Activated CD8-positive, alpha-beta memory T cell treated with anti-CD3 and anti-CD28 coated beads for 48 hours (primary cell): ENCODE measurements at places on chromosomes 2 and 18.

- DNase-seq: no peak
These were observed 247.8 kb downstream of the BCL2 start for GRCh38 chr18:63071701-63072141.

- DNase-seq: no peak
These were observed 107.5 kb downstream of the MSTN start for GRCh38 chr2:189954989-189955388.

DNA sequence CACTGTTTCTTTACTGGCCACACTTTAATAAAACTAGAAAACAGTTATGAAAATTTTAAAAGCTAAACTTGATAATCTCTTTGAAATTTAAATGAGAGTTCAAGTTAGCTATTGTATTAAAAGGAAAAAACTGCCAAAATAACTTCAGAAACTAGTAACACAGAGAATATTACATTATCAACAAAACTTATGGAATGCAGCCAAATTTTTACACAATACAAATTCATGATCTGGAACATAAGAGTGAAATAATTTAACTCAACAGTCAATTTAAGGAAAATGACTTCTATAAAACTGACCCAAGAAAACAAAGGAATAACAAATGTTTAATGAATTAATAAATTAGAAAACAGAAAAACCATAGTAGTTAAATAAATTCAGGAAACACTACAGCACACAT lies 65.0 kb downstream of the TCF4 start:
- no peak for DNase-seq

- no peak for DNase-seq
These were observed 90.4 kb downstream of the SLC8A1 start for GRCh38 chr2:40361478-40361877.

GRCh38 chr2:133040170-133040569 lies 370.2 kb upstream of the LYPD1 start:
- DNase-seq: no peak

- DNase-seq: no peak
These were observed 7.7 kb upstream of the SLC35F6 start for GRCh38 chr2:26756337-26756736.

- no peak for DNase-seq
These were observed 586 bp downstream of the FNDC4 start for GRCh38 chr2:27494284-27494943.

DNA sequence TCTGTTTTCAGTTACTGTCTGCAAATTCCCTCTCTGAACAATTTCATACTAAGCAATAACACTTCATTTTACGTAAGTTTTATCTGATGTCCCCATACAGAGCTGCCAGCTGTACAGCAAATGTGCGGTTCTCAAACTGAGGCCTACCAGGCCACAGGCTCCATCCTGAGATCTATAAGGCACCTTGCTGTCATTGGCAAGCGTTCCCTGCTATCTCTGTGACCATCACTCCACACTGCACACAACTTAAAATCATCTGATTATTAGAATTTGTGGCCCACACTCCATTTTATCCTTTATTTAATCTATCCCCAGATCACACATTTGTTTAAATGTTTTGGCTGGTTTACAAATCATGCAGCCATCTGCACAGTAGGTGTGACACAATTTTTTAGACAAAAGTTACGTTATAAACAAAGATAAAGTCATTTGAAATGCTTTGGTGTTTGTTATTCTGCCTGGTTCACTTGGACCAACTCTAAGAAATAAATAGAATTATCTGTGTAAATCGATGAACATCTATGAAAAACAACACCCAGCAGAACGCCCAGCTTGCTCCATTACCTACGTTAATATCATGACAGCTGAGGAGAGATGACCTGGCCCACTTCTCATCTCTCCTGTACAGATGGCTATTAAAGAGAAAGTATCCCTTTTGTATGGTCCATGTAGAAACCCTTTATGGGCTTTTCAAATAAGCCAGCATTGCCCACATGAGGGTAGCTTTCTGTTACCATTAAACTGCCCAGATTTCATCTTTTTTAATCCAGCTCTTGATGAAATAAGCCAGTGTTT lies 162.4 kb downstream of the ZNF521 start:
- no peak for DNase-seq

DNA sequence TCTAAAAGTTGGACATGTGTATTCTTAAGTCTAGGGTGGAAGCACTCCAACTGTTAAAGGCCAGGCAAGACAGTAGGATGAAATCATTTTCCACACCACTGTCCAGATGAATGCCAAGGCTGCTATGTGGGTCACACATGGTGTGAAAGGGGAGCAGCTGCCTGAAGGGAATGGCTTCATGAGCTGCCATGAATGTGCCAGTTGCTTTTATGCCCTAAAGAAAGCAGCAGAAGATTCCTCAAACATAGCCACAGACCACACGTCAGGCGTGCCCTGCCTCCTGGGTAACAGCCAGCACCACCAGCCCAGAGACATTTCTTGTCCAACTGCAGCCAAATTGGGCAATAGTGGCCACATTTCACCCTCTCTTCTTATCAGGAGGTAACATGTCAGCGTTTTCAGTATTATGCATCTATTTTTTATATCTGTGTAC lies 130.2 kb downstream of the MTCL1 start:
- DNase-seq: no peak

DNA sequence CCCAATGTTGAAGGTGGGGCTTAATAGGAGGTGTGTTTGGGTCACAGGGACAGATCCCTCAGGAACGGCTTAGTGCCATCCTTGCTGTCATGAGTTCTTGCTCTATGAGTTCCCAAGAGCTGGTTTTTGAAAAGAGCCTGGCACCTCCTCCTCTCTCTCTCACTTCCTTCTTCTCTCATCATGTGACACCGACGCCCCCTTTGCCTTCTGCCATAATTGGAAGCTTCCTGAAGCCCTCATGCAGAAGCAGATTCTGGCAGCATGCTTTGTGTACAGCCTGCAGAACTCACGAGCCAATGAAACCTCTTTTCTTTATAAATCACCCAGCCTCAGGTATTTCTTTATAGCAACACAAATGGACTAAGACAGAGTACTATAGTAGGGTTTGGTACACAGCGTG lies 100.4 kb upstream of the SH3BP4 start:
- DNase-seq: no peak

- no peak for DNase-seq
These were observed 348.1 kb downstream of the CLIP4 start for GRCh38 chr2:29463181-29463900.

GRCh38 chr18:41126541-41127235 lies 828.3 kb upstream of the PIK3C3 start:
- DNase-seq: no peak

DNA sequence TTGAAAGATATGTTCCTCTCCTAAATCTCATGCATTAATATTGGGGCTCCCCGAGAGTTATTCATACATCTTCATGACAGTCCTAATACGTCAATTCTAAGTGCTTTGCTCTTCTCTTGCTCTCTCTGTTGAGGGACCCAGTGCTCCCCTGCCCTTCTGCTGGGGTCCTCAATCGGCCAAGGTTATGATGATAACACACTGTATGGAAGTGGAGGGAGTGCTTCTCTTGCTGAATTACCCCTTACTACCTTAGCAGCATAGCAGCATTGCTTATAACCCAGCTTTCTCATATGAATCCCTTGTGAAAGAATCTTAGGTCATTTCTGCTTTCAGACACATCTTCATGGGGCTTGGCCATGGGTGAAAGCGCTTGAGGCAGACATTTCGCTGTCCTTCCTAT lies 43.2 kb downstream of the ITPRID2 start:
- no peak for DNase-seq

- DNase-seq: no peak
These were observed 226.9 kb upstream of the GYPC start for GRCh38 chr2:126429103-126429502.

DNA sequence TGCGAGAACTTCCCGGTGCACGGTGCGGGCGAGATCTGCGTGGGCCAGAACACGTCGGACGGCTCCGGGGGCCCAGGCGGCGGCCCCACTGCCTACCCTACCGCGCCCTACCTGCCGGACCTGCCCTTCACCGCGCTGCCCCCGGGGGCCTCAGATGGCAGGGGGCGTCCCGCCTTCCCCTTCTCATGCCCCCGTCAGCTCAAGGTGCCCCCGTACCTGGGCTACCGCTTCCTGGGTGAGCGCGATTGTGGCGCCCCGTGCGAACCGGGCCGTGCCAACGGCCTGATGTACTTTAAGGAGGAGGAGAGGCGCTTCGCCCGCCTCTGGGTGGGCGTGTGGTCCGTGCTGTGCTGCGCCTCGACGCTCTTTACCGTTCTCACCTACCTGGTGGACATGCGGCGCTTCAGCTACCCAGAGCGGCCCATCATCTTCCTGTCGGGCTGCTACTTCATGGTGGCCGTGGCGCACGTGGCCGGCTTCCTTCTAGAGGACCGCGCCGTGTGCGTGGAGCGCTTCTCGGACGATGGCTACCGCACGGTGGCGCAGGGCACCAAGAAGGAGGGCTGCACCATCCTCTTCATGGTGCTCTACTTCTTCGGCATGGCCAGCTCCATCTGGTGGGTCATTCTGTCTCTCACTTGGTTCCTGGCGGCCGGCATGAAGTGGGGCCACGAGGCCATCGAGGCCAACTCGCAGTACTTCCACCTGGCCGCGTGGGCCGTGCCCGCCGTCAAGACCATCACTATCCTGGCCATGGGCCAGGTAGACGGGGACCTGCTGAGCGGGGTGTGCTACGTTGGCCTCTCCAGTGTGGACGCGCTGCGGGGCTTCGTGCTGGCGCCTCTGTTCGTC lies 1.7 kb downstream of the FZD7 start:
- no peak for DNase-seq

GRCh38 chr18:27363872-27364271 lies 178.8 kb upstream of the CHST9 start:
- DNase-seq: no peak

DNA sequence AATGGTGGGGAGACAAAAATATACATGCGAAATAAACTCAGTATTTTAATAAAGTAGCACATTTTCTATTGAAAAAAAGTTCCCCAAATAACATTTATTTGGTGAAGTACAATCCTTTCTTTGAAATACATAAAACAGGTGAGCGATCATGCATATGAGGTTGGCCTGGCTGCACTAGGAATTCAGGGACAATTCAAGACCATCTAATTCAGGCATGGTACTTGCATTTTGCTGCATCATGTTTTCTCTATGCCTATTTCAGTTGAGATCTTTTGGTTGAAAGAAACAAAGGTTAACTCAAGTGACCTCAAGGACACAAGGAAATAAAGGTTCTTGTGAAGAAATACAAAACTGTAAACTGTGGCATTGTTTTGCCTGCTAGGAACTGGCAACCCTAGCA lies 19.8 kb upstream of the TAF4B start:
- DNase-seq: no peak

- no peak for DNase-seq
These were observed 175.4 kb downstream of the NRP2 start for GRCh38 chr2:205857520-205858237.

- no peak for DNase-seq
These were observed 209.1 kb upstream of the REV1 start for GRCh38 chr2:99698896-99699295.

GRCh38 chr2:45469314-45470099 lies 141.6 kb downstream of the SRBD1 start:
- no peak for DNase-seq

DNA sequence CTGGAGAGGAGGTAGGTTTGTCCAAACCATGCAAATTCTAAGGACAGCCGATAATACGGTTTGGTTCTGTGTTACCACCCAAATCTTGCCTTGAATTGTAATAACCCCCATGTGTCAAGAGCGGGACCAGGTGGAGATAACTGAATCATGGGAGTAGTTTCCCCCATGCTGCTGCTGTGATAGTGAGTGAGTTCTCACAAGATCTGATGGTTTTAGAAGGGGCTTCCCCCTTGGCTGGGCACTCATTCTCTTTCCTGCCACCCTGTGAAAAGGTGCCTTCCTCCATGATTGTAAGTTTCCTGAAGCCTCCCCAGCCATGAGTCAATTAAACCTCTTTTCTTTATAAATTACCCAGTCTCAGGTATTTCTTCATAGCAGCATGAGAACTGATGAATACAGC lies 295.2 kb downstream of the NBAS start:
- no peak for DNase-seq

GRCh38 chr18:54284981-54285785 lies 15.9 kb downstream of the POLI start:
- DNase-seq: peak; percentile 31

- no peak for DNase-seq
These were observed 91.6 kb downstream of the ITGB1BP1 start for GRCh38 chr2:9331704-9332103.

DNA sequence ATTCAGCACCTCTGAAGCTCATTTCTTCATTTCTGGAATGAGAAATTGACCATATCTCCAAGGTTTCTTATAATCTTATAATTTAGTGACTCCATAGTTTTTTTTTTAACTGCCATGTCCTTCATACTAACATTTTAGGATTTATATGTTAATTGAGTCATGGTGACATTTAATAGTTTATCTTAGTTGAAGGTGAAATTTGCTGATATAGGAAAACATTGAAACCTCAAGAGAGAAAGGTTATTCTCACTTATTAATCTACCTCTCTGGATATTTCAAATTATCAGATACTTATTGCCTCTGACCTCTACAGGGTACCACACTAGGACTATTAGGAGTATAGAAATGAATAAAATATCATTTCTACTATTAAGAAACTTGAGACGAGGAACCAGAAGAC lies 499.0 kb downstream of the NUP35 start:
- DNase-seq: no peak

DNA sequence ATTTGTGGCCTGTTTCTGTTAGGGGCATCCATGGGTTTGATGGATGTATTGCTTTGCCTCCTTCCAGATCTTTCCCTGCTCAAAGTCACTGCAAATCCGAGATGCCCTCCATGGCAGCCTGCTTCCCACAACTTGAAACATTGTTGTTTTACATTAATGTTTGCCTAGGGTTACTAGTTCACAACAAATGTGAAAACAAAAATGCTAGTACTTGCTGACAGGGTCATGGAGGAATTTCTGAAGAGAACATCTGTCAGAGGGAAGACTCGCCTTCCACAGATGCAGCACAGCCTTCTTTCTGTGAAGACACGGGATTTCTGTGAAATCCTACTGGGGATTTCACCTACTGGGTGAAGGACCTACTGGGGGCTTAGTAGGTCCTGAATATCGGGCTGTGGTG lies 260.0 kb upstream of the FN1 start:
- no peak for DNase-seq

DNA sequence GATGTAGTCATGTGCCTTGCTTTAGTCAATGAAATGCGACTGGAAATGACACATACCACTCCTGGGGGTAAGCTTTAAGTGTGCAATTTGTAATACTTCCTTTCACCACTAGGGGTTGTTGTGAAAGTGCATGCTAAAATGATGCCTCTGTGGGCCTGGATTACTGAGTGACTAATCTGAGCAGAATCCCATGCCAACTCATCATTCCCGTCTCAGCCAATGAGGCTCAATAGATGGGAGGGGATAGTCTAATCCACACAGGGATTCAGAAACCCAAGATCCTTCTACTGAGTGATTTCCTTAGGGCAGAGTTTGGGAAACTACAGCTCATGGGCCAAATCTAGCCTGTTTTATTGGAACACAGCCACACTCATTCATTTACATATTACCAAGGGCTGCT lies 54.0 kb downstream of the HRH4 start:
- DNase-seq: no peak
